Thoracic aorta (tissue), 2 donors: ENCODE measurements at places on chromosomes 6 and 20.

GRCh38 chr6:83307849-83308248 lies 114.7 kb downstream of the RWDD2A start:
- DNase-seq, result no peak

DNA sequence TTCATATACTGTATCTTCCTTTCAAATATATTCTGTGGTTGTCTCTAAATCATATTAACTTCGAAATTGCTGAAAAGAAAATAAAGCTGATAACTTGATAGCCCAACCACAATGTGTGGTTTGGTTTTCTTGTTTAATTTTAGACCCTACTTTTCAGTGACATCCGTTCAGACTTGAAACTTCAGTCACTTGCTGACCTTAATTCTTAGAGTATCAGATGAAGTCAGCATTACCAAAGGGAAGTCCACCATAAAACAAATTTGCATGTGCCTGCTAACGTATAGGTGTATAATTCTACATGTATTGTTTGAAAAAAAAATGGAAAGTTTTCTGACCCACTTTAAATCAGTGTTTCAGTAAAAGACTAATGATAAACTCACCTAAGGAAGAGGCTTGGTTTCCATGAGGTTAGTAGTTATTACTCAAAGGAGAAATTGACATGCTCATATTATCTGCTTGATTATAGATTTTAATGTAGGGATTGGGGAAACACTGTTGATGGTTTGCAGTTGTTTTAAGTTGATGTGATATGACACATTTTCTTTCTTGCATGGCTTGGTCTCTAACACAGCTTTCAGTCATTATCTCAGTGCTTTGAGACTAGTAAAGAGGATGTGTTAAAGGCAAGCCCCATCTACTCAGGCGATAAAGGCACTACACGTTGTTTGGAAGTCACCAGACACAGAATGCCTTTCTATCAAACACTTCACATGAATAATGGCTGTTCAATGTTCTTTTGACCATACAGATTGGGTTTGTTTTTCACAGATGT lies 5.2 kb upstream of the IL17A start:
- no peak for DNase-seq

DNA sequence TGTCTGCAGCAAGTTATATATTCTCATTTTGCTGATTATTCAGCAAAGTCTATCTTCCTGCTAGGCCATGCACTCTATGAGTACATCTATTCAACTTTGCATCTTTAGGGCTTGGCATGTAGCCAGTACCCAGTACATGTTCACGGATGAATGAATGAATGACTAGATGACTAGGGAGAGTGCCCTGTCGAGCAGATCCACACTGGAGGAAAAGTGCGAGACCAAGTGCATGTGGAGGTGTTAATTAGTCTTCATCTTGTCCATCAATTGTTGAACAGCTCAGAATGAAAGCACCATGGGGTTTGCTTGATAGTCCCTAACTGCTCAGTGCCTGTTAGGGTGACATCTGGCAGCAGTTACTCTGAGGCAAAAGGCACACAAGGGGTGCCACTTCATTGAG lies 30.4 kb downstream of the TM9SF4 start:
- no peak for DNase-seq

- DNase-seq, result no peak
Observed at GRCh38 chr20:33499355-33499754, 9.5 kb downstream of the CBFA2T2 start.

GRCh38 chr6:72835749-72836148 lies 213.9 kb downstream of the KCNQ5 start:
- no peak for DNase-seq

DNA sequence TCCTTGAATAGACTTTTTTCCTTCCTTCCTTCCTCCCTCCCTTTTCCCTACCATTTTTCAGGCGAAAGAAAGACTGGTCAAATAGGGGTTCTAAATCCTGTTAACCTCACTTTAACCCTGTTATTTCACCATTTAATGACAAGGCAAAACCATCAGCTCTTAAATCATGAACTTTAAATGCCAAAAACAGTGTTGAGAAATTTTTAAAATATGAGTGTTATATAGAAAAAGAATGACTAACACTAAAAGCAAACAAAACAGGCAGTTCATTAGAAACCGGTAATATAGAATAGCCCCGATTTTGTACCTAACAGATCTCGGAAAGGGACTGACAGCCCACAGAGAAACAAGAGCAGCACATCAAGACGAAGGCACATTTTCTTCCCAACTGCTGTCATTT lies 57.4 kb upstream of the CEP85L start:
- DNase-seq, result no peak

DNA sequence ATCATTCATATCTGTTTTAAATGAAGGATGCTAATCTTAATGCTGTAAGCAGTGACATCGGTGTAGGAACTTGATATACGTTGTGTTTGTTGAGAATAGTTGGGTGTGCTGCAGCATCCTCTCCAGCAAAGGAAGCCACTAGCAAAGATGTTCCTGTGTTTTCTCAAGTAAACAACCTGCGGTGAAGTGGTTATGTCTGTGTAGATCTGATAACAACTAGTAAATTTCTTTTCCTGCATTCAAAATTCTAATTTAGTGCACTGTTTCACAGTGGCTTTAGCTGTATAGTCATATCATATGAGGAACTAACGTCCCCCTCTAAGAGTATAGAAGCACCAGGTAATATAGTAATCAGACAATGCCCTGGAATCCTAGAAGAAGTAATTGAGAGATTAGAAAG lies 38.7 kb downstream of the NCOA7 start:
- no peak for DNase-seq

- DNase-seq, result no peak
Observed at GRCh38 chr6:170125456-170126300, 165.2 kb downstream of the DLL1 start.

GRCh38 chr6:28586324-28586723 lies 60.6 kb downstream of the GPX5 start:
- no peak for DNase-seq

DNA sequence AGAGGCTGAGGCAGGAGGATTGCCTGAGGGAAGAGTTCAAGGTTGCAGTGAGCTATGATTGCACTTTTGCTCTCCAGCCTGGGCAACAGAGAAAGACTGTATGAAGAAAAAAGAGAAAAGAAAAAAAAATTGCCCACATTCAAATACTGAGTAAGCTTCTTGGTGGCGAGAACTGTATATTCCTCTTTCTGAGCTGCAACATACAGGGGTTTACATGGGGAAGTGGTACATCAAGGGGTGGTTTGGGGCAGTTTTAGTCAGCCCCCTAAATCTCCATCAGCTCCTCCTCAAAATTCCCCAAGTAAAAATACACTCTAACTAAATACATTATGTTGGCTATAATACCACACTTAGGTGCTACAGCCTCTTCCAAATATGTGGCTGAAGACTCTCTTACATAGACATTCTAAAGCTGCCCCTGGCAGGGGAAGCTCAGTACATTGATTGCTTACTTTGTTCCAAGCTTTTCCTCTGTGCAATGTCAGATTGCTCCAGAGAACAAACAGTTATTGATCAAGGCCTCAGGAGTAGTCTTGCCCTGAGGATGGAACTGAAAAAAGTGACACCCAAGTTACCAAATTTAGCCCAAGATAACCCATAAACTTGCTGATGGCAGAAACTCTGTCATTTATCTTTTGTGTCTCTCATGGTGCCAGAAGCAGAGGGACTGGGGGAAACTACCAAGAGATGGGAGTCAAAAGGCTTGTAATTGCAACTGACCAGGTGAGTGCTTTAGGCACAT lies 107.4 kb upstream of the RIPOR2 start:
- DNase-seq, result no peak

- no peak for DNase-seq
Observed at GRCh38 chr6:10396785-10397184, 18.1 kb downstream of the TFAP2A start.

- no peak for DNase-seq
Observed at GRCh38 chr6:20757761-20758160, 223.5 kb downstream of the CDKAL1 start.

DNA sequence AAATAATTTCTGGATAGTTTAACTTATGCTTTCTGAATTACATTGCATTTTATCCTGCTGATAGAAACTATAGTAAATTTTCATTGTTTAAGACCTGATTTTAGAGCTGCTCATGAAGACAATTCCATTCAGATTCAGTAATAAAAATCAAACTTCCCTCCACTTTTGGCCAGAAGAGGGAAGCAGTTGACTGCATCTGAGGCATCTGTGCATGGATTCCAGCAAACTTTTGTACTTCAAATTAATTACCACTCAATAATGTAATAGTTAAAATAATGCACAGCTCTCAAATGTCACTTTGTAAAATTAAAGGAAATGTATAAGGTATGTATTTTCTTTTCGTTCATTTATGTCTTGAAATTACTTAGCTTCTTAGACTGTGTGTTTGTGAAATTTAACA lies 64.2 kb upstream of the SLC35B3 start:
- no peak for DNase-seq

DNA sequence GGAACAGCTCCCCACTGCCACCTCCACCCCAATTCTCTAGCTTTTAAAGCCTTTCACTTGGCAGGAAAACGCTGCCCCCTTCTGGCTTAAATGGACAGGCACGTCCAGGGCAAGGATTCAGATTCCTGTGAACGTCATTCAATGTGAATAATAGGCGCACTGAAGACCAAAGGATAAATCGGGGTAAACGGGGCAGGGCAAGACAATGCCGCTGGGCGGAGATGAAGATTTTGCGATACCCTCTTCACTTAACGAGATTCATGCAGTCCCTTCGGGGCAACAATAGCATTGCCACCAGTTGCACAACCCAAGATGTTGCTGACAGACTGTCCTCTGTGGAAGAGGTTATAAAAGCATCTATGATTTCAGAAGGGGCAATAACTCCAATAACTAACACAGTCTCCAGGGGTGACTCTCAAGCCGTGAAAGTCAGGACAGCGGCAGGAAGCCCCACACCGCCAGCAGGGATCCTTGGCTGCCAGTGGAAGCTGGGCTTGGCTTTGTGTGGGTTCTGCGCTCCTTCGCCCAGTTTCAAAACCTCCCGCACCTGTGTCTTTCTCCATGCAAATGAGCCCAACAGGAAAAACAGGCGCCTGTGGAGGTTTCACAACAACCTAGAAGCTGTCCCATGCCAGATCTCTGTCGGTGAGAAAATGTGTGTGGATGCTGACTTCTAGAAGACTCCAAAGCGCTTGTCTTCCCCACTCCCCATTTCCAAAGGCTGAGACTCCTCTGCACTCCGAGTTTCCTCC lies 291.8 kb downstream of the BMP7 start:
- DNase-seq, result no peak

DNA sequence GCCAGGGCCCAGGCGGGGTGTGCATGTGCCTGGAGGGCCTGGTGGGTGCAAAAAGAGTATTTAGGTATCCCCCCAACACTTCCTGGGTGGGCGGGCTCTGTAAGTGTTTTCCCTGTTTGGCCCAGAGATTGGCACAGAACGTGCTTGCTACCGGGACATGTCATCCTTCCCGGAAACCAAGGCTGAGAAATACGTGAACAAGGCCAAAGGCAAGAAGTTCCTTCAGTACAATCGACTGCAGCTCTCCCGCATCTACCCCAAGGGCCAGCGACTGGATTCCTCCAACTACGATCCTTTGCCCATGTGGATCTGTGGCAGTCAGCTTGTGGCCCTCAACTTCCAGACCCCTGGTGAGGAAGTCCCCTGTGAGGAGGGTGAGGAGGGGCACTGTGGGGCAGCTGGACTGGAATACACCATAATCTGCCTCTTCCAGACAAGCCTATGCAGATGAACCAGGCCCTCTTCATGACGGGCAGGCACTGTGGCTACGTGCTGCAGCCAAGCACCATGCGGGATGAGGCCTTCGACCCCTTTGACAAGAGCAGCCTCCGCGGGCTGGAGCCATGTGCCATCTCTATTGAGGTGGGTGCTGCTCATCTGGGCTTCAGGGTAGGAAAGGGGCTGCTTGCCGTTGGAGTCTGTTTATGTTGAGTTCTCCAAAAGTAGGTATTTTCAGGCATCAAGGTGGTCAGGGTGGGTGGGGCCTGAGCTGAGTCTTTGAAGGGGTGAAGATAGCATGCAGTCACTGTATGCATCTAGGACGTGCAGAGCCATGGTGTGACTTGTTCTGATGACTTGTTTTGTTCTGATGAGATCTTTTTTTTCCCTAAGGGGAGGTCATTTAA lies 35.2 kb downstream of the PLCG1 start:
- DNase-seq, result no peak

DNA sequence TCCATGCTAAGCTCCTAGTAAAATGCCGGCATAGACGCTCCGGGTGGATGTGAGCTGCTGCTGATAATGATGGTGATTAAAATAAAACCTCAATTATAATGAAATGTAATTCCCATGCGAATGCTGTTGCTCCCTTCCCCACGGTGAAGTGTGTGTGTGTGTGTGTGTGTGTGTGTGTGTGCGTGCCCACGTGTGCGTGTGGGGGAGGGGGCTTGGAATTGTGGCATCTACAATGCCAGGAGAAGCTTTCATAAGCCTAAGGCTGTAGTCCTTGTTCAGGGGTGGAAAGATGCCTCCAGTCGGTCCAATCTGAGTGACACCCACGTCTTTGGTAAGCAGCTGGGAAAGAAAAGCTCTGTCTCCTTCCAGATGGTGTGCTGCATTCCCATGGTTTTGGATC lies 137.9 kb downstream of the CDH26 start:
- DNase-seq, result no peak

DNA sequence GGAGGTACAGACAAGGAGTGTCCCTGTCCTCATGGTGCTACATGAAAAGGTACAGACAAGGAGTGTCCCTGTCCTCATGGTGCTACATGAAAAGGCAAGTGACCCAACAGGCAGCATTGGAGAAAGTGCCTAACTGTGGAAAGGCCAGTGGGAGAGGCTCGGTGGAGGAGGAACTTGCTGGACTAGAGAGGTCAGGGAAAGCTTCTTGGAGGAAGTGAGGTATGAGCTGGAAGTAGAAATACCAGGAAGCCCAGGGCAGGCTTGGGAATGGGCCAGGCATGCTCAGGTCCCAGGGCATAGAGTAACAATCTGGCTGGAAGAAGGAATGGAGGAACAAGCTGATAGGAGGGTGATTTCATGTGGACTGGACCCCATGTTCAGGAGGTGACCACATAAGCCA lies 59.8 kb upstream of the FNDC1 start:
- DNase-seq, result no peak

DNA sequence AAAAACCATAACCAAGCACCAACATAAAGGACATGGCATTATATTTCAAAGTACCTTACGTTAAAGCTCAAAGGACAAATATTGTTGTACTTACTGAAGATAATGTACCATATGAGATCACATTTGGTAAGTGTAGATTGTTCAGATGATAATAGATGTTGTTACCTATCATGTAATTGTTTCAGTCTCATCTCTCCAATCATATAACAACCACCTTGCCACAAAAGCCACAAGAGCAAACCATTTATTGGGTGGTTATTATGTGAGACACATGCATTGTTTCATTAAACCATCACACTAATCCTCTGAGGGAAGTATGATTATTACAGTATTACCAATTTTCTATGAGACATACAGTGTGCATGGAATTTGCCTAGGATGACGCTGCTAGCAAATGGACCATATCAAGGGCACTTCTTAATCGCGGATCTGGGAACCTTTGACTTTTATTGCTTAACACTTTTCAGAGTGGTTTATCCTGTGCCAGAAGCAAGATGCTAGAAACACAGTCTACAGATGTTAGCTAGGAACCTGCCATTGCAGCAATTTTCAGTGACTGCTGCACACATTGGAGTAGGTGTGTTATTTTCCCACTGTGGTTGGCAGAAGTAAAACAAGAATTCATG lies 149.8 kb upstream of the AKIRIN2 start:
- no peak for DNase-seq

- DNase-seq, result no peak
Observed at GRCh38 chr6:168615837-168616236, 174.9 kb downstream of the SMOC2 start.

GRCh38 chr6:4383910-4384638 lies 248.7 kb upstream of the ECI2 start:
- DNase-seq, result no peak
